ENCODE measurements at places on chromosomes 5 and 9. TPM values are rescaled to one million over a fixed set of nuclear protein-coding genes. Genes with fewer than 3 reads are reported as not detected.

GRCh38 chr9:111429175-111429574, 55.0 kb downstream of the ECPAS start:
- no peak overlapping the region for H3K4me3 ChIP-seq
- H3K4me1 ChIP-seq, result no peaks in the 10 kb centered on the region
- H3K27ac ChIP-seq, result no peak overlapping the region
- H3K36me3 ChIP-seq, result peaks cover 15% of the 10 kb centered on the region
- no peaks in the 10 kb centered on the region for H3K27me3 ChIP-seq
- no peak for DNase-seq

The FYB1 gene
- 12.9 TPM for total RNA-seq

DNA sequence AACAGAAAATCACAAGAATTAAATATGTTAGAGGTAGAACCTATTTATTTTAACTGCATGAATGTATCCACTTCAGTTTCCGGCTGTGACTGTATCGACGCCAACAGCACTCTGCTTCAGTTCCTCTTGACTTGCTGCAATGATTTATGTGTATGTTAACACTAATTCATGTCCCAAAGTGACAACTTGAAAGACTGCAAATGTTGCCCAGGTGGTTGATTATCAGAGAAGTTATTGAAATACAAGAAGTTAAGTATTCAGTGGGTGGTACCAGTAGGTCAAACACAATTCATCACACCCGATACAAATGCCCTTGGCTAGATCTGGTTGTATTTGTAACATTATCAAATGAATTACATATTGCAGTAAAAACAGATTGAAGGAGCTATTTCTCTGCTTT, 622.7 kb upstream of the CDH18 start:
- no peak overlapping the region for H3K4me3 ChIP-seq
- no peaks in the 10 kb centered on the region for H3K27me3 ChIP-seq
- H3K27ac ChIP-seq, result no peak overlapping the region
- no peak for DNase-seq

DNA sequence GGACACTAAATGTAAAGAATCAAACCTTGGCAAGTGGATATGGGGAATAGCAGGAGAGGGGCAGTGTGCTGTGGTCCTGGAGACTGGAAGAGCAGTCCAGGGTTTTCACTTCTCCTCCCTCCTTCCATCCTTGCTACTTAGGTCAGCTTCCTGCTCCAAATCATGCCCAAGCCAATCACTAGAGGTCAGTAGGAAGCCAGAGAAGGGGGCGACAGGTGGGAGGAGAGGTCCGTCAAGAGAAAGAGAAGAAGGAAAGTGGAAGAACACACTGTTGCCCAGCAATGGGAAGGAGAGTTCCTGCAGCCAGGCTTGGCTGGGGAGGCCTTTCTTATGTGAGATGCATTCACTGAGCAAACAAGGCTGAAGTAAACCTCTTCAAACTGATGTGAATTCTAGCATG, 289.6 kb downstream of the DTWD2 start:
- no peak overlapping the region for H3K4me3 ChIP-seq
- H3K27ac ChIP-seq, result no peak overlapping the region
- no peaks in the 10 kb centered on the region for H3K36me3 ChIP-seq

DNA sequence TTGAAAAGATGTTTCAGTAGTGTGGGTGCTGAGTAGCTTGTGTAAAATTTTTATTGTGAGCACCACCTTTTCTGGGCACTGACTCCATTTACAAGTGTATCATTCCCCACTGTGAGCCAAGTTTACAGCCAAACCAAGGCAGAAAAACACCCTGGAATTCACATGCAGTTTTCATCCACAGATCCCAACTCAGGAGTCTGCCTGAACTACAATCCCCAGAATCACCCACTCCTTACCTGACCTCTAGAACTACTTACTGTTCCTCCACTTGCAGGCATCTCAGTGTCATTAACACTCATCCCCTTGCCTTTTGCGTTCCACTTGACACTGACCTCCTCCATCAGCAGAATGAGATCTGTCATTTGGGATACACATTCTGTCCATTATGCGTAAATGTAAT, 2042.6 kb upstream of the CDH6 start:
- H3K27me3 ChIP-seq, result no peaks in the 10 kb centered on the region
- no peak overlapping the region for H3K27ac ChIP-seq
- no peaks in the 10 kb centered on the region for H3K36me3 ChIP-seq
- DNase-seq, result no peak

The ELAVL2 gene
- total RNA-seq, result not detected

The CDKN2A gene
- total RNA-seq, result 4.1 TPM

Measured in thoracic aorta (tissue), 2 donors.